ENCODE measurements at places on chromosomes 2 and 18. TPM values are rescaled to one million over a fixed set of nuclear protein-coding genes. Genes with fewer than 3 reads are reported as not detected.

GRCh38 chr2:115161081-115161770, 718.8 kb downstream of the DPP10 start:
- H3K4me3 ChIP-seq: peak overlapping the region; percentile 59
- H3K27me3 ChIP-seq: peaks cover 22% of the 10 kb centered on the region
- DNase-seq: no peak
- no peaks in the 10 kb centered on the region for H3K4me1 ChIP-seq

DNA sequence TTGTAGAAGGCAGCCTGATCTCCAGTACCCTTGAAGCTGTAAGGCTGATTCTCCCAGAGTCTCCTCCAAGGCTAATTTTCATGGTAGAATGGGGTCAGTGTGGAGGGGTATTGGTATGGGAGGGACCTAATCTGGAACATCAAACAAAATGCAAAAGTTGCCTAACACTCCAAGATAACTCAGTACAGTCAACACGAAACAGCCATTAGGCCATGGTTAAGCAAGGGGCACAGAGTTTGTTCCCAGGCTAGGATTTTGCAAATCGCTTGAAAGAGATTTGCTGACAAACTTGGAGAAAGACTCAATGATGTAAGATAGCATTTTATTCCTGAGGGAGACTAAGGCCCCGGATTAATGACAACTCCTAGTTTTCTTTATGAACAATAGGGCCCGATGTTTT, 5.4 kb downstream of the PID1 start:
- no peak for DNase-seq
- H3K4me3 ChIP-seq: no peak overlapping the region
- peaks cover 8% of the 10 kb centered on the region for H3K27me3 ChIP-seq
- H3K27ac ChIP-seq: no peak overlapping the region

- no peaks in the 10 kb centered on the region for H3K4me1 ChIP-seq
- no peak overlapping the region for H3K4me3 ChIP-seq
- H3K27me3 ChIP-seq: no peaks in the 10 kb centered on the region
- H3K36me3 ChIP-seq: no peaks in the 10 kb centered on the region
These were observed 148.8 kb downstream of the SNTG2 start for GRCh38 chr2:1099418-1099817.

DNA sequence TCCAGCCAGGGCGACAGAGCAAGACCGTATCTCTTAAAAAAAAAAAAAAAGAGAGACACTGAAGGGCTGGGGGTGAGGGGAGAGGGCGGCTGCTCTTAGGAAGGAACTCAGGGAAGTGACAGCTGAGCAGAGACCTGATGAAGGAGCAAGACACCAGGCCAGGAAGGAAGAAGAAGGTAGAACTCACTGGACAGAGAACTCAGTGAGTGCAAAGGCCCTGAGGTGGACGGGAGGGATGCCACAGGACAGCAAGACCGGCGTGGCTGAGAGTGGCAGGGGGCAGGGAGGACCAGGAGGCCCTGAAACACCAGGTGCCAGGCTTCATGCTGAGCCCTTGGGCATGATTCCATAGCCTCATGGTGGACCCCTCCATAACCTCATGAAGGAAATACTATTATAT, 18.2 kb downstream of the BIN1 start:
- peaks cover 15% of the 10 kb centered on the region for H3K27me3 ChIP-seq
- H3K4me1 ChIP-seq: peaks cover 24% of the 10 kb centered on the region
- no peak overlapping the region for H3K27ac ChIP-seq
- H3K4me3 ChIP-seq: no peak overlapping the region
- DNase-seq: no peak

- peaks cover 17% of the 10 kb centered on the region for H3K27me3 ChIP-seq
- H3K36me3 ChIP-seq: no peaks in the 10 kb centered on the region
- no peak for DNase-seq
- peak overlapping the region; percentile 96 for H3K4me3 ChIP-seq
- no peak overlapping the region for H3K27ac ChIP-seq
These were observed 693 bp upstream of the LRP2 start for GRCh38 chr2:169362894-169363559.

DNA sequence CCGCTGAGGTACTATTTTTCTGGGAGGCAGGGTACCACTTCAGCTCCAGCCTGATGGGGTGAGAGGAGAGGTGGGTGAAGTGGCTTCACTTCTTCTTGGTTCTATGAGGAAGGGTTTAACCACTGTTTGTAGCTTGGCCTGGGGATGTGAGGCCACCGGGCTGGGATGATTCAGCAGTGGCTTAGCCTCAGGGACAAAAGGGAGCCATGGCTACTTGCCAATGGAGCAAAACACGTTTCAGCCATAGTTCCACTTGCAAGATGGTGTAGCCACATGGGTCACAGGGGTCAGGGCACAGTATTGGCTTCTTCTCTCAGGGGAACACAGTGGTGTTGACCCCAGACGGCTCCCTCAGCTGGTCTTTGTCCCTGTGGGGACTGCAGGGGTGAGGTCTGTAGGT, 14.9 kb downstream of the ZDBF2 start:
- H3K36me3 ChIP-seq: peaks cover 3% of the 10 kb centered on the region
- no peaks in the 10 kb centered on the region for H3K27me3 ChIP-seq
- H3K4me3 ChIP-seq: no peak overlapping the region

The CDH19 gene
- not detected for total RNA-seq

The ZBTB14 gene
- 26.5 TPM for total RNA-seq

DNA sequence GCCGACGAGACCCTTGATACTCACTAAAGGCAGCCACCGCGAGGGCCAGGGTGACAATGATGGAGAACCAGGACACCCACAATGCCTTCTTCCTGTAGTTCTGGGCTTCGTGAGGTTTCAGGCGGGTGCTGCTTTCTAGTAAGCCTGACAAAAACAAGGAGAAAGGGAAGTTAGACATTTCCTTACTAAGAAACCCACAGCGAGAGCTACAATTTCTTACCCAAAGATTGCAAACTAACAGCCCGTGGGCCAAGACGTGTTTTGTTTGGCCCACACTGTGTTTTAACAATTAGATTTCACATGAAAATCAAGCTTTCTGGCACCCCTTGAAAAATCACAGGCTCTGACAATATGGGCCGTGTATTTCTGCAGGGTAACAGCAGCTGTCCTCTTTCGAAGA, 5.6 kb downstream of the TMEM163 start:
- no peaks in the 10 kb centered on the region for H3K36me3 ChIP-seq
- DNase-seq: no peak
- peaks cover 7% of the 10 kb centered on the region for H3K4me1 ChIP-seq
- no peak overlapping the region for H3K4me3 ChIP-seq
- no peak overlapping the region for H3K27ac ChIP-seq

DNA sequence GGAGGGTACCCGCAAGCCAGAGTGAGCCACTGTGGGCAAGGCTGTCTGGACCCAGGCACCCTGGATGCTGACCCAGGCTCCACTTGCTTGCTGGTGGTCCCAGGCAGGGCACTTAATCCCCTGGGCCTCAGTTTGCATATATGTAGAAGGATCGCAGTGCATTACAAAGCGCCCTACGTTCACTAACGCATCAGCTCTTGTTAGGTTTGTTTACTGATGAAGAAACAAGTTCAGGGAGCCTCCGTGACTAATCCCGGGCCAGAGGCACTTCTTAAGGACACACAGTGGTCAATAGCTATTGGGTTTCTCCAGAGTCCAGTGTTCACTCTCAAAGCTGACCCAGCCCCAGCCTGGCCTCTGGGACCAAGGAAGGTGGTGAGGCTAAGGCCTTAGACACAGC, 70.2 kb downstream of the LBH start:
- no peak overlapping the region for H3K27ac ChIP-seq
- H3K4me3 ChIP-seq: no peak overlapping the region
- H3K36me3 ChIP-seq: no peaks in the 10 kb centered on the region
- H3K27me3 ChIP-seq: peaks cover 2% of the 10 kb centered on the region

- H3K27ac ChIP-seq: no peak overlapping the region
- H3K4me3 ChIP-seq: no peak overlapping the region
- H3K4me1 ChIP-seq: no peaks in the 10 kb centered on the region
These were observed 27.6 kb upstream of the ADAM23 start for GRCh38 chr2:206415618-206416243.

- no peaks in the 10 kb centered on the region for H3K36me3 ChIP-seq
- no peak overlapping the region for H3K27ac ChIP-seq
- DNase-seq: no peak
- H3K27me3 ChIP-seq: peaks cover 6% of the 10 kb centered on the region
These were observed 24.9 kb upstream of the ALPP start for GRCh38 chr2:232353660-232354059.

The UGT1A3 gene
- total RNA-seq: not detected

DNA sequence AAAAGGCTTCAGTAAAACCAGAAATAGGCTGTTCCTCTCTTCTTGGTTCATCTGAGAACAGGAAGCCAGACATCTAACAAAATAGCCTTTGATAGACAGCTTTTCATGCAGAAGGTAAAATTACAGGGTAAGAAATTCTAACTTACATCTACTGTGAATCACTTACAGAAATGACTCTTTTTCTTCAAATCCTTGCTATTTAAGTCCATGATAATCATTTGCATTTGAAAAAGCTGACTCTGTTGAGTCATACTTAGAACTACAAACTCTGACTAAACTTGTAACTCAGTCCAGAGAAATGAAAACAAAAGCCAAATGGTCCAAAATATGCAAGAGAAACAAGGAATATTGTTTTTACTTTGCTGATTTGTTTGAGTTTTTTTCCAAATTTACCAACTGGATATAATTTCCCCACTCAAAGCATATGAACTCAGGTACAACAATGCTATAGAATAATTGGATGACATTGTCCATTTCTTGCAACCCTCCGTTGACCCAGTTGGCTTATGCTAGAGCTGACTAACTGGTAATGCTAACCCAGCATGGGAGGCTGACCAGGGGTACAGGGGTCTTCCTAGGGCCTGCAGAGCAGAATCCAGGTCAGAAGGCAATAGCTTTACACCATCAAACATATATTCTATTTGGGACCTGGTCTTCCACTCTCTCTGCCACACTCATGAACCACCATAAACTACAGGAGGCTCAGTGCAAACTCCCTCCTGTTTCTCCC, 18.8 kb upstream of the MREG start:
- no peak overlapping the region for H3K27ac ChIP-seq
- peaks cover 4% of the 10 kb centered on the region for H3K4me1 ChIP-seq
- DNase-seq: no peak

GRCh38 chr2:55922291-55922907, 1.2 kb downstream of the EFEMP1 start:
- DNase-seq: no peak
- H3K27me3 ChIP-seq: peaks cover 15% of the 10 kb centered on the region
- no peaks in the 10 kb centered on the region for H3K36me3 ChIP-seq
- no peaks in the 10 kb centered on the region for H3K4me1 ChIP-seq
- no peak overlapping the region for H3K27ac ChIP-seq

GRCh38 chr18:37298816-37299215, 266.8 kb downstream of the CELF4 start:
- H3K27me3 ChIP-seq: no peaks in the 10 kb centered on the region
- H3K4me1 ChIP-seq: no peaks in the 10 kb centered on the region
- H3K36me3 ChIP-seq: no peaks in the 10 kb centered on the region
- H3K27ac ChIP-seq: no peak overlapping the region
- DNase-seq: no peak

- no peaks in the 10 kb centered on the region for H3K4me1 ChIP-seq
- no peak overlapping the region for H3K4me3 ChIP-seq
- H3K36me3 ChIP-seq: peaks cover 9% of the 10 kb centered on the region
These were observed 98.9 kb upstream of the ZFP36L2 start for GRCh38 chr2:43325107-43325811.

DNA sequence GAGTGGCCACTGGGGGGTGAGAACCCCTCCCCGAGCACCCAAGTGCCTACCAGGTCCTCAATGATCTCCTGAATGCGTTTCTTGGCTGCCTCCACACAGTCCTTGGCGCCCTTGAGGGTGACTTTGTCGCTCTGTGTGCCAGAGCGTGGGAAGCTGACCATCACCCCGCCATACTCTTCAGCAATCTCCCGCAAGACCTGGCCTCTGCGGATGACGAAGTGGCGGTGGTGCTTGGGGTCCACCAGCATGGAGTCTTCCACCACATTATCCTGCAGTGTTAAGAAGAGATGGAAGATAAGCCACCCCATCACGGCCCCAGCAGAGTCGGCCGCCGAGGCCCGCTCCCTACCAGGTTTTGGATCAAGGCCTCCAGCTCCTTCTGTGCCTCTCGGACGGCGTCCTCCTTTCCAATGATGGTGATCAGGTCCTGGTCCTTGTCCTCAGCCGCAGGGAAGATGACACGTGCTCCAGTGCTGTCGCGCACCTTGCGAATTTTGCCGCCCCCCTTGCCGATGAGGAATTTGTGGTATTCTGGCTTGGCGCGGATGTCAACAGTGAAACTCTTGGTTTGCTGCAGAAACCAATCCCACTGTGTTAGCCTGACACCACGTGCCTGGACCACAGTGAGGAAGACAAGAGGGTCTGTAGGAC, 51.2 kb downstream of the ANO7 start:
- DNase-seq: no peak
- peaks cover 49% of the 10 kb centered on the region for H3K36me3 ChIP-seq
- H3K27ac ChIP-seq: no peak overlapping the region
- H3K4me1 ChIP-seq: no peaks in the 10 kb centered on the region
- no peaks in the 10 kb centered on the region for H3K27me3 ChIP-seq
- no peak overlapping the region for H3K4me3 ChIP-seq

- H3K36me3 ChIP-seq: peaks cover 55% of the 10 kb centered on the region
- no peak overlapping the region for H3K27ac ChIP-seq
- H3K27me3 ChIP-seq: no peaks in the 10 kb centered on the region
- DNase-seq: no peak
- H3K4me3 ChIP-seq: no peak overlapping the region
These were observed 33.8 kb downstream of the SMC6 start for GRCh38 chr2:17719562-17720371.

The RAX gene
- not detected for total RNA-seq

The BBS5 gene
- total RNA-seq: 2.0 TPM

The TMEM247 gene
- not detected for total RNA-seq

The HRH4 gene
- 2.7 TPM for total RNA-seq

The FBXO36 gene
- 0.62 TPM for total RNA-seq

The MAP3K19 gene
- not detected for total RNA-seq
